ENCODE measurements at places on chromosomes 5 and 9.

GRCh38 chr5:112703866-112704820 lies 33.5 kb upstream of the APC start:
- no peak for ATAC-seq

GRCh38 chr9:73038089-73038509 lies 85.2 kb upstream of the ALDH1A1 start:
- no peak for ATAC-seq

GRCh38 chr5:3656803-3657202 lies 61.2 kb downstream of the IRX1 start:
- ATAC-seq = no peak

DNA sequence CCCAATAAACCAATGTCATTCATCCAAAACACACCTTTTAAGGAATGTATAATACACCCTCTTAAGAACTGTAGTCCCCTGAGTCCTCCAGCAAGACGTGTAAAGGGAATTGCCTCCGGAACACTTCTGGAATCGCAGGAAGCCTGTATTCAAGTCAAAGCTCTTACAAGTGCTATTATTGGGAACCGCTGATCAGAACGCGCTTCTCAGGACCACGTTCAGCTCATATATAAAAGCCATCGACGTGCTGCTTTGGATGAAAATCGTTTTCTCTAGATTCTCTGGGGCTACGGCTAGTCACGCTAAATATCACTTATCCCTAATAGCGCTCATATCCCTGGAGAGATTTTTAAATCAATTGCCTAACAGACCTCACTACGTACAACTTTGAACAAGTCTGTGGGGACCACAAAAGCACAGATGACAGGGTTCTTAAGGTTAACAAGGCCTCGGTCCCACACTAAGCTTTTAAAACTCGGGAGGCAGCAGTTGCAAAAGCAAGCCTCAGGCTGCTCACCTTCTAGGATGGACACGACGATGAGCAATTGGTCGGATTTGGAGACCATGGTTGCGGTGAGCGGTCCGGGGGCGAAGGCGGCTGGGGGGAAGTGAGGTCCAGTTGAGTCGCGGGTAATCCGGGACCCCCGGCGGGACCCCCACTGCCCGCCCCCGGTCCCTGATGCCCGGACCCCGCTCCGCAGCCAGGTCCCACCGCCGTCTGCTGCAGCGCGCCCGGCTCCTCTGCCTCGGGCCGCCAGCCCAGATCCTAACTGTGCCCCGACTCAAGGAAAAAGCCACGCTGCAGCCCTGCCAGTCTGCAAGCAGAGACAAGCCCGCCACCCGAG lies 548 bp downstream of the CEP120 start:
- peak; percentile 16 for ATAC-seq

DNA sequence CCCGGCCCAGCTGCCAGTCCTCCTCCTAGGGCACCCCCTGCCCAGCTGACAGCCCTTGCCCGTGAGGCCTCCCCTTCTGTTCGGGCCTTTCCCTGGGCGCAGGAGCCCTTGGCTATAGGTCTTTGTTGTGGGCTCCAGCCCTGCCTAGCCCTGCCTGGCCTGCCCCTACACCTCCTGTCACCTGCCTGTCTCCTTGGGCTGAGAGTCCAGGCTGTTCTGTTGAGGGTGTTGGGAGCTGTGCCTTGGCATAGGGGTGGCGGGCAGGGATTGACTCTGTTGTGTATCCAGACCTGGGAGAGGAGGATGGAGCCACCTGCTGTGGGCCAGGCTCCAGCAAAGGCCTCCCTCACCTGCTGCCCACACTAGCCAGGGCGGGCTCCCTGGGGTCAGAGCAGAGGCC lies 11.6 kb downstream of the FCN2 start:
- ATAC-seq = no peak

- ATAC-seq = no peak
Observed at GRCh38 chr5:36414869-36415282, 113.2 kb upstream of the RANBP3L start.

DNA sequence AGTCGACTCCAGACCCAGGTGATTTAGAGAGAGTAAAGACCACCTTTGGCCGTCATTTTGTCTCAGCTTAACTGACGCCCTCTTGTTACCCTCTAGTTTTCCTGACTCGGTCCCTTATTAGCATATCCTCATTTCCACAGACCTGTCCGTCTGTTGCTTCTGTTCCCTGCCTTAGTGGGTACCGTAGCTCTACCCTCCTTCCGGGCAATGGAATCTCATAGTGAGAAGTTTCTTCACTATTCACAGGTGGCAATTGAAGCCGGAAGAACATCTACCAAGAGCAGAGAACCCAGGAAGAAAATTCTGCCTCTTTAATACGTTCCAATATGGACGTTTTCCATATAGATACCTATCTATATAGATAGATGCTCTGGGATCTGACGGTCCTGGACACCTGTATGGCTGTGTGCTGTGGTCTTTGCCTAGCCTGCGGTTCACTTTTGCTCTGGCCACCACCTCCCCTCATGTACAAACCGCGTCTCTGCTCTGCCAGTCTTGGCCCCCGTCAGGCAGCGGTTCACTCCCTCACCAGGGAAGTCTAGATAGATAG lies 652 bp upstream of the TMEM161B start:
- peak; percentile 35 for ATAC-seq

GRCh38 chr5:11904265-11904906 lies at the start of gene CTNND2:
Gene CTNND2, minus strand, starts transcription at chr5:11904446. Its CDS starts 593 bp downstream, at chr5:11903853.
- ATAC-seq = no peak

- ATAC-seq = no peak
Observed at GRCh38 chr5:126351153-126351552, 72.1 kb upstream of the GRAMD2B start.

GRCh38 chr9:124368692-124369091 lies 46.5 kb downstream of the PSMB7 start:
- ATAC-seq = no peak
